NCI-H510A treated with DMSO at 0.1 percent for 48 hours (cell line): ENCODE measurements at places on chromosomes 2 and 18.

DNA sequence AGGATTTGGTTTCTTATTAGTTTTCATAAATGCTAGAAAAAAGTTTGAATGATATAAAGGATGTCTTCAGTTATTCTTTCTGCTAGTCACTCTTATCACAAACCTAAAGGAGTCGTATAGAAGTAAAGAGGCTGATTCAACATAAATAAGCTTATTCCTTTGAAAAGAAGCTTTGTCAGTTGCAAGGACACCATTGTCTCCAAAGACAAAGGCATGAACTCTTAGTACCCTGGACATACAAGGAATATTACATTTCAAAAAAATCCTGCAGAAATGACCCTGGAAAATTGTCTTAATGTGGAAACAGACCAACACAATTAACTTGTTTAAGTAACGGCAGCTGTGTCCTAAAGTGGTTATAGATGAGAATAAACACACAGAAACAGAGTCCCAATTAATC is 528.0 kb downstream of the CPS1 start:
- DNase-seq = no peak

GRCh38 chr18:59360381-59360780 is 1.3 kb upstream of the LMAN1 start:
- DNase-seq = no peak

GRCh38 chr2:220442012-220442411 is 814.6 kb downstream of the SLC4A3 start:
- DNase-seq = no peak

DNA sequence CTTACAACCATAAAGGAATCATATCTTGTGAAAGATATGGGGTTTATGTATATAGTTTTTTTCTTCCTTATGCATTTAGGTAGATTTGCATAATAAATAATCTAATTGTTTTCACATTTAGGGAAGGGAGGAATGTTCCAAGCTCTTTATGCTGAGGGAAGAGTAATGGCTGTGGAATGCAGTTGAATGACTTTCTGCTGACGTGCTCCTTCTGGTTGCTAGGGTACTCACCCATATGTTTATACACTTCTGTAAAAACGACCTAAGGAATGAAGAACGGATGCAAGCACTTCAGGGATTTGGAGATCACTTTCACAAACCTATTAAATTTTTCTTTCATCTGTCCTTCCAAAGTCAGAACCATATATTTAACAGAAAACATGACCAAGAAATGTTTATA is 29.2 kb upstream of the PPP4R1 start:
- DNase-seq = peak; percentile 52

DNA sequence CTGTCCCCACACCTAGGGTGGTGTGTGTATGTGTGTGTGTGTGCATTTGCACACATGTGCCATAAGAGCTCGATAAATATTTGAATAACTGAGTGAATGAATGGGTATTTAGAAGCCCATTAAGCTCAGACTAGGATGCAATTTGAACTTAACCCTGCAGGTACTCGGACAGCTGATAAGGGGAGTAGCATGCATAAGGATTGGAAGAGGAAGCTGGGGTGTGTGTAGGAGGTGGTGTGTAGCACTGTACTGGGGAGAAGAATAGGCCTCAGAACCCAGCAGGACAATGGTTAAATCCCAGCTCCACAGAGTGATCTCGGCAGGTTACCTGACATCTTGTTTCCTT is 1.8 kb upstream of the KCNF1 start:
- peak; percentile 80 for DNase-seq

- DNase-seq = no peak
These were observed 245.9 kb downstream of the METTL4 start for GRCh38 chr18:2325308-2325849.

GRCh38 chr18:46734981-46735380 is 21.9 kb downstream of the ST8SIA5 start:
- no peak for DNase-seq
